ENCODE measurements at places on chromosomes 12 and 14. TPM values are rescaled to one million over a fixed set of nuclear protein-coding genes. Genes with fewer than 3 reads are reported as not detected.

Gene SIX1
- 0.59 TPM for total RNA-seq

GRCh38 chr14:79749065-79749464 lies 462.2 kb downstream of the DIO2 start:
- DNase-seq = no peak

GRCh38 chr12:29599381-29599780 lies 101.9 kb upstream of the OVCH1 start:
- DNase-seq = no peak

- DNase-seq = no peak
Measured at GRCh38 chr12:18970603-18971002, 158.9 kb upstream of the PLEKHA5 start.

Gene NPC2
- total RNA-seq = 150 TPM

Gene SLC17A8
- 0.26 TPM for total RNA-seq

DNA sequence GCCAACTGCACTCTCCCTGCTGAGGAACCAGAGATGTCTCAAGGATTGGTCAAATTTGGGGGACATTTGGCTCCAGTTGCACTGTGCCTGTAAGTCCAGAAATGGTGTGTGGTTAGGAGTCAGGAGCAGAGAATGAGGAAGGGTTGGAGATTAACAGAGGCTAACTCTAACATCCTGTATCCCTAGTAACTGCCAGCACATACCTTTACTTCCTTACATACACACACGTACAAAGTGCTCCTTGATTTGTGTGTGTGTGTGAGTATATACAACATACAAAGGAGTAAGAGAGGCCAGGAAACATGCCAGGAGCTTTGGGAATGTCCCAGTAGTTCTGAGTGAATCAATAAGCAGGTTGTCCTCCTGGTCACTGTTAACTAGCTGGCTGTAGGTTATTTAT lies 39.8 kb upstream of the NRXN3 start:
- no peak for DNase-seq

DNA sequence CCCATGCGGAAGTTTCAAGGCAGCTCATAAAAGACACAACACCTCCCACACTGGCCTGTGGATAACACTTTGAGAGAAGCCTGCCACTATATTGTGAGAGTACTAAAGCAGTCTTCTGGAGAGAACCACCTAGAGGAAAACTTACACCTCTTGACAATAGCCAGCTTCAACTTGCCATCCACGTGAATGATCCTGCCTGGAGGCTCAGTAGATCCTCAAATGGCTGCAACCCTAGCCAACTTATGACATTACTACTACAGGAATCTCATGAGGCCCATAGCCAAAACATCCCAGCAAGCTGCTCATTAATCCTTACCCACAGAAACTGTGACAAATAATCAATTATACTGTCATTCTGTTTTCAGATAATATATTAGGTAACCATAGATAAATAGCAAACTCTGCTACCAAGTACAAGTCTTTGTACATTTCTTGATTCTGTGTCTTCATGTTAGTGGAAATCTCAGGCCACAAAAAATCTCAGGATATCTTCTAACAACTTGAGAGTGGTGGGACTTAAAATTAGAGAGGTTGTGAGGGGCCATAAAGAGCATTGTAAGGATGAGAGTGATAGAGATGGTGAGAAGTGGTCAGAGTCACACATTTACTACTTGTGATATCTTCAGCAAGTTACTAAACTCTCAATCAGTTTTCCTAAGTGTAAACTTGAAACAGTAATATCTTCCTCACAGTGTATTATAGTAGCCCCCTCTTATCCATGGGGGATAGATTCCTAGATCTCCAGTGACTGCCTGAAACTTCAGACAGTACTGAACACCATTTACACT lies 368.0 kb downstream of the C12orf50 start:
- no peak for DNase-seq

- DNase-seq = no peak
Measured at GRCh38 chr12:50248411-50248810, 34.9 kb downstream of the LIMA1 start.

Gene BEGAIN
- 1.3 TPM for total RNA-seq

DNA sequence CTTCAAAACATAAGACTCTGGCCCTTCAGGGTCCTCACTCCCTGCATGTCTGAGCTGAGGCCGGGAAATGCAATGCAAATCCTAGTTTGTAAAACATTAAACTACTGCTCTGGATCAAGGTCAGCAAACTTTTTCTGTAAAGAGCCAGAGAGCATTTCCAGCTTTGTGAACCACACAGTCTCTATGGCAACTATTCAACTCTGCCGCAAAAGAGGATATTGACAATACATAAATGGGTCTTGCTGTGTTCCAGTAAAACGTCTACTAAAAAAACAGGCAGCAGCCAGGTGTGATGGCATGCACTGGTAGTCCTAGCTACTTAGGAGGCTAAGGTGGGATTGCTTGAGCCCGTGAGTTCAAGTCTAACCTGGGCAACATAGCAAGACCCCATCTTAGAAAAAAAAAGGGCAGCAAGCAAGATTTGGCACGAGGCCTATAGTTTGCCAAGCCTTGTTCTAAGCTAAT lies 22.3 kb downstream of the DDX24 start:
- DNase-seq = no peak
